ENCODE measurements at places on chromosomes 6 and 20.

DNA sequence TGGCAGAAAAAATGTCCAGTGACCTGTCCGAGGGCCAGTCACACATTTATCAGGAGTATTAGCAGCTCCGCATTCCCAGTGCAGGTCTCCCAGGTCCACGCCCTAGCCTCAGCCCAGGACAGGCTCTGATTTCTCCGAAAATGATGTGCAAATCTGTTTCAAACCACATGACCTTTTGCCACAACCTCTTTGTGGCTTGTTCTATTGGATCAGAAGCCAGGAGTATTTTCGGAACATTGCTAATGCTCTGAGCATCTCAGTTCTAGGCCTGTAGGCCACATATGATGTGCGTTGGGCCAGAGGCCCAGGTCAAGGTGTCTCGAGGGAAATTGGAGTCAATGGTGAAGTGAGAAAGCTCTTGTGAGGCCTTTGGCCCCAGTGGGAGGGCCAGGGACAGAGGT lies 40.4 kb downstream of the SNX5 start:
- no peaks in the 10 kb centered on the region for H3K27me3 ChIP-seq
- no peaks in the 10 kb centered on the region for H3K36me3 ChIP-seq
- H3K4me3 ChIP-seq, result no peak overlapping the region
- H3K4me1 ChIP-seq, result peaks cover 5% of the 10 kb centered on the region
- H3K27ac ChIP-seq, result no peak overlapping the region

GRCh38 chr20:25273046-25273445 lies 25.2 kb downstream of the PYGB start:
- peaks cover 98% of the 10 kb centered on the region for H3K36me3 ChIP-seq
- no peak overlapping the region for H3K27ac ChIP-seq
- H3K27me3 ChIP-seq, result no peaks in the 10 kb centered on the region
- H3K4me3 ChIP-seq, result no peak overlapping the region
- no peak for DNase-seq
- H3K4me1 ChIP-seq, result peaks cover 6% of the 10 kb centered on the region

GRCh38 chr6:152206072-152206818 lies 398.8 kb downstream of the ESR1 start:
- peaks cover 44% of the 10 kb centered on the region for H3K36me3 ChIP-seq
- no peak overlapping the region for H3K4me3 ChIP-seq
- no peaks in the 10 kb centered on the region for H3K27me3 ChIP-seq
- DNase-seq, result peak; percentile 32
- H3K4me1 ChIP-seq, result no peaks in the 10 kb centered on the region

DNA sequence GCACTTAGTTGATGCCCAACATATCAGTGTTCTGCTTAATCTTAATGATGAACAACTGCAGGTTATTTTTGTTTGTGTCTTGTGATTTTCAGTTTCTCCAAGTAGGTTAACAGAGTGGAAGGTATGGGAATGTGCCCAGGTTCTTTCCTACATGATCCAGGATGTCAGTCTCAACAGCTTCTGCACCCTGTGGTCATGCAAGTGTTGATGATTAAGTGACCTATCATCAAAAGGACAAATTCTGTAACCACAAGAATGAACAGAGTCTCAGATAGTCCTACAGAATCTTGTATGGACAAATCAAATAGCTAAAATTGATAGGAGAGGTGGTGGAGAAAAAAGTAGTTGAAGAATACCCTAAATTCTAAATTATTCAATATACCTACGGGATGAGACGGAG lies 26.1 kb downstream of the MAN1A1 start:
- H3K4me3 ChIP-seq, result no peak overlapping the region
- no peaks in the 10 kb centered on the region for H3K27me3 ChIP-seq
- DNase-seq, result no peak
- no peak overlapping the region for H3K27ac ChIP-seq

DNA sequence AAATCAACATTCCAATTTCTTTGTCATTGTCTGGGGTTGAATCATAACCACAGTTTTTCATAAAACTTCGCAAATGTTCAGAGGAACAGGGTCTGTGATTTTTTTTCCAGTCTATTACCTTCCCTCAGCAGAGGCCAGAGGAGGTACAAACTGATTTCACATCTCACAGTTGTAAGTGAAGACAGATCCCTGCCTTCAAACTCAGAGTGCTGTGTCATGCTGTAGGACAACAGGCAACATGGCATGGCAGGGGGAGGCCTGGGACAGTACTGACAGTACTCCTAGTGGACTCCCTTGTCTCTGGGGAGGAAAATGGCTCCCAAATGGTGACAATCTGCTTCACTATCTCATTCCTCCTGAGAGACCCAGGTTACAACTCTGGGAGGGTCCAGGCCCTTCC lies 308.6 kb downstream of the CDC5L start:
- H3K36me3 ChIP-seq, result no peaks in the 10 kb centered on the region
- H3K4me1 ChIP-seq, result no peaks in the 10 kb centered on the region
- no peak overlapping the region for H3K4me3 ChIP-seq
- no peak for DNase-seq
- H3K27ac ChIP-seq, result no peak overlapping the region
- H3K27me3 ChIP-seq, result no peaks in the 10 kb centered on the region

DNA sequence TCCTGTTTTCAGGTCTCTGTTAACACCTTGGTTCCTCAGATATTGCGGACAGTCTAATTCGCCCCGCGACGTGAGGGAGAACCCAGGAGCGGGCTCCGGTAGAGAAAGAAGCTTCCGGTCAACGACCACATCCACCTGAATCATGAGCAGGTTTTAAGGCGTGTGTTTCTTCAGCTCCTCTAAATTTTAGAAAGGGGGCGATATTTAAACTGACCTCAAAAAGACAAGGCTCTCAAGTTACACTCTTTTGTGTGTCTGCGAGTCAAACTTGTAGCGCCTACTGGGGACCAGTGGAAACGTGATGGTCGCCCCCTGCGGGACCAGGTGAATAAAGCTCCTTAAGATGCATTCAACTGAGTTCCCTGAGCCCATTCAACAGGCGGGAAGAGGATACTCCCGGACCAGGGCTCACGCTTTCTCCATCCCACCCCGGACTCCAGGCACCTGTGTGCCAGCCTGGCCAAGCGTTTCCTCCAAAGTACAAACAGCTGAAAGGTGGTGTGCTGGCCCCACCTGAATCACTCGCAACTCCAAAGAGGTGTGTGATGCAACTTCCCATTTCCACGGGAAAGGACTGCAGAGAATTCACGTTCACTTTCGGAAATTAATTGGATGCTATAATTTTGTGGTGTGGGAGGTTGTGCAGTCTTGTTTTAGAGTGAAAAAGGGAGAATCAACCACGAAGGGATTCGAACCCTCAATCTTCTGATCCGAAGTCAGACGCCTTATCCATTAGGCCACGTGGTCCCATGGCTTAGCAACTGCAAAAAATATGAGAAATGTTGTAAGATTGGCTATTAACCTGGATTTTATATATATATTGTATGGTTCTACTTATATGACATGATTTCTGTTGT lies 17.0 kb downstream of the GPX5 start:
- peaks cover 18% of the 10 kb centered on the region for H3K27me3 ChIP-seq
- H3K4me3 ChIP-seq, result peak overlapping the region; percentile 85
- H3K36me3 ChIP-seq, result peaks cover 14% of the 10 kb centered on the region
- peak; percentile 90 for DNase-seq

DNA sequence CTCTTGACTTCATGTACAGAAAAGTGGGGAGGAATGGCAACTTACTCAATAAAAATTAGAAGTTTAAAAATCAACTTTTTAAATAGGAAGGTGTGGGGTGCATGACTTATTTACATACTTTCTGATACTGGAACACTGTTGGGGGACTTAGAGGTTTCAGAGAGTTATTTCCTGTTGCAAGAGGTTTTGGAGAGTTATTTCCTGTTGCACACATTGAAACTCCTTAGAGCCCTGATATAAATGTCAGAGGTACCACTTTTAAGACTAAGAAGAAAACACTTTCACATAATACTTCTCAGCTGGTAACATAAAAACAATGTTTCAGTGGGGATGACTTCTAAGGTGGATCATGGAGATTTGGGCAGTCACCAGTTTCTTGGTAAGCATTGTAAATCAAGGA lies 579.9 kb downstream of the MMUT start:
- H3K4me1 ChIP-seq, result no peaks in the 10 kb centered on the region
- H3K4me3 ChIP-seq, result no peak overlapping the region
- DNase-seq, result no peak
- H3K36me3 ChIP-seq, result no peaks in the 10 kb centered on the region
- H3K27me3 ChIP-seq, result no peaks in the 10 kb centered on the region

DNA sequence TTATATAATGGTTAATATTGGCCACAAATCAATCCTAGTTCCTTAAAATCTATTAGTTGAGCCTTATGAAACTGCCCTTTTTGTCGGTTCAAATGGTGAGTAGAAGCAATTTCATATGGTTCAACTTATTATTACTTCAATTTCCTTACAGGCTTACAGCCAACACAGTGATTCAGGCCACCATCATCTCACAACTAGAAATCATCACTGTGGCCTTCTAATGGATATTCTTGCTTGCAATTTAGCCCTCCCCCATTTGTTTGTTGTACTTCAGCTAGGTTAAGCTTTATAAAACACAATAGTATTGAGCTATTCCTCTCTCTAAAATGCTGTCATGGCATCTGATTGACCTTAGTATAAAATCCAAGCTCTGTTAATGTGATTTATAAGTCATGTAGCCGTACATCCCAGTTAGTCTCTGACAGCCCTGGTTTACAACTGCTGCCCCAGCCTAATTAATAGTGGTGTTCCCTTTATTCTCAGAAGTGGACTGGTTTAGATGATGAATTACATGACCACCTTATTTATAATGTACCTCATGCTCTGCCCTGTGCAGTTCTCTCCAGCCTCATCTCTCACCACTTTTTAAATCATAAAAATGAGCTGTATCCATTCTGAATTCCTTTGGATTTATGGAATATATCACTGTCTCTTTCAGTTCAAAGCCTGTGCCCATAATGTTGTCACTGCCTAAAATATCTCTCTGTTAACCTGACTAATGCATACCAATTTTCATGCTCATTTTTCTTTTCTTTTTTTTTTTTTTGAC lies 36.7 kb downstream of the LAMA2 start:
- no peak for DNase-seq
- no peaks in the 10 kb centered on the region for H3K4me1 ChIP-seq
- no peak overlapping the region for H3K4me3 ChIP-seq
- peaks cover 63% of the 10 kb centered on the region for H3K27me3 ChIP-seq
- no peak overlapping the region for H3K27ac ChIP-seq
- no peaks in the 10 kb centered on the region for H3K36me3 ChIP-seq

GRCh38 chr6:22575190-22575589 lies 5.8 kb downstream of the HDGFL1 start:
- peaks cover 11% of the 10 kb centered on the region for H3K4me1 ChIP-seq
- DNase-seq, result no peak
- H3K27me3 ChIP-seq, result no peaks in the 10 kb centered on the region
- H3K36me3 ChIP-seq, result no peaks in the 10 kb centered on the region

GRCh38 chr6:53119772-53120409 lies 28.8 kb downstream of the GCM1 start:
- H3K27me3 ChIP-seq, result no peaks in the 10 kb centered on the region
- no peak overlapping the region for H3K4me3 ChIP-seq
- H3K4me1 ChIP-seq, result peaks cover 21% of the 10 kb centered on the region
- peak; percentile 55 for DNase-seq
- H3K27ac ChIP-seq, result peak overlapping the region; percentile 60
- no peaks in the 10 kb centered on the region for H3K36me3 ChIP-seq

- H3K36me3 ChIP-seq, result peaks cover 22% of the 10 kb centered on the region
- no peak overlapping the region for H3K4me3 ChIP-seq
- H3K4me1 ChIP-seq, result no peaks in the 10 kb centered on the region
Observed at GRCh38 chr20:38551056-38551626, 29.9 kb upstream of the ADIG start.

DNA sequence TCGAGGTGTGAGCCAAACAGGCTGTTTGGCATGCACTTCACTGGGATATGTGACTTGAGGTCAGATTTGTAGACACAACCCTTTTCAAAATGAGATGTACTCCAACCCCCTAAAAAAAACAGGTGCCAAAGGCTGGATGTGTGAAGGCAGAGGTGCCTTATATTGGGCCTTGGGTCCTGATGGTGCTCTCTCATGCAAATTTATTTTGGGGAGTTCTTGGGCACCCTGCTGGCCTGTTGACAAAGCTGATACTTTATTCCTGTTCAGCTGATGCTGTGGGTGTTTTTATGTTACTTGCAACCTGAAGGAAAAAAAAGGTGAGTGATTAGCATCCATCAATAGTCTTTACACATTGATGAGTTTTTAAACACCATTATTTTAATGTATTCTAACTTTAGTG lies 121.5 kb downstream of the DNAH8 start:
- no peaks in the 10 kb centered on the region for H3K36me3 ChIP-seq
- H3K4me1 ChIP-seq, result peaks cover 29% of the 10 kb centered on the region
- no peak for DNase-seq
- H3K4me3 ChIP-seq, result no peak overlapping the region

DNA sequence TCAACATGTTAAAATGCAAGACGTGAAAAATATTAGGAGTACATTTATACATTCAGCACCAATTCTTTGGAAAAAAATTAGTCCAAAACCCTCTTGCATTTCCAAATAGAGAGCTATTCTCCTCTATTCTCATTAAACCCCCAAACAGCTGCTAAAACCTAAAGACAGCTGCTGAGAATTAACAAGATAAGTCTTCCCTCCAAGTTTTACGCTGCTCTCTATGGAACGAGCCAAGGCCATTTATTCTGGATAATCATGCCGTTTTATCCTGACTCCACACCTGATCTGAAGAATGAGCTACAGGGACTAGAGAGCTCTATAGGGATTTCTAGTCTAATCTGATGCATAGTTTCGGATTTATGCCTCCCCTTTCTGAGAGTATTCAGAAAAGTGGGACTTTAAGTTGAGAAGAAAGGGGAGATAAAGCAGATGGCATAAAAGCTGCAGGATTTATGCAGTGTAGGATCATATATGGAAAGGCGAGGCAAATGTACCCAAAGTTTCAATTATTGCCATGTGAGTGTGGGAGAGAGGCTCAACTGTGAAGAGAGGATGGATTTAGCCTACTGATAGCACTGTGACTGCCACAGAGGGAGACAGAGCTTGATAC lies 64.7 kb upstream of the HS3ST5 start:
- H3K4me1 ChIP-seq, result no peaks in the 10 kb centered on the region
- H3K36me3 ChIP-seq, result no peaks in the 10 kb centered on the region
- H3K27me3 ChIP-seq, result peaks cover 58% of the 10 kb centered on the region
- no peak overlapping the region for H3K27ac ChIP-seq
- DNase-seq, result no peak

- H3K4me1 ChIP-seq, result no peaks in the 10 kb centered on the region
- no peaks in the 10 kb centered on the region for H3K36me3 ChIP-seq
- DNase-seq, result no peak
- no peak overlapping the region for H3K27ac ChIP-seq
- peaks cover 21% of the 10 kb centered on the region for H3K27me3 ChIP-seq
Observed at GRCh38 chr20:8803941-8804340, 264.9 kb upstream of the PLCB4 start.

DNA sequence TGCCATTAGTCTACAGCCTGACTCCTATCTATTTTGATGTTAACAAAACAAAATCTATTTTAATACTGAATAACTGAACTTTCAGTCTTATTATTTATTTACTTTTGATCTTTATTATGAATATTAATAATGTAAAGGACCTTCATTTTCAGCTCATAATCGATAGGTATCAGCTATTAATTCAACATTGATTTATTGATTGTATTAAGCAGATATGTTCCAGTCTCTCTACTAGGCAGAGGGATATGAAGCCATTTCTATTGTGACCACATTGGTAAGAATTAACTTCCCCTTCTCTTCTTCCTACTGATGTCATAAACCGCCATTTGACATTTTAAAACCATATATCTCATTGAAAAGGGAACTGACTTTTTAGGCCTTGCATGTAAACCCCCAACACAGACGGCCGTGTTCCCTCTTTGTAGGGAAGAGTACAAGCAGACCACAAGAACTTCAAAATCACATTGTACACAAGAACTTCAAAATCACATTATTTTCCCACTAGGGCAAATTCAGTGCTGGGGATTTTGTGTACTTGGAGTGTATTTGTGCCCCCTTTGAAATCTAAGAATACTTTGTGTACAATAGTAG lies 69.5 kb upstream of the FABP7 start:
- H3K4me3 ChIP-seq, result no peak overlapping the region
- H3K27me3 ChIP-seq, result no peaks in the 10 kb centered on the region
- no peak for DNase-seq
- H3K27ac ChIP-seq, result no peak overlapping the region
- H3K4me1 ChIP-seq, result peaks cover 7% of the 10 kb centered on the region
